ENCODE measurements at places on chromosomes 7 and 10.

DNA sequence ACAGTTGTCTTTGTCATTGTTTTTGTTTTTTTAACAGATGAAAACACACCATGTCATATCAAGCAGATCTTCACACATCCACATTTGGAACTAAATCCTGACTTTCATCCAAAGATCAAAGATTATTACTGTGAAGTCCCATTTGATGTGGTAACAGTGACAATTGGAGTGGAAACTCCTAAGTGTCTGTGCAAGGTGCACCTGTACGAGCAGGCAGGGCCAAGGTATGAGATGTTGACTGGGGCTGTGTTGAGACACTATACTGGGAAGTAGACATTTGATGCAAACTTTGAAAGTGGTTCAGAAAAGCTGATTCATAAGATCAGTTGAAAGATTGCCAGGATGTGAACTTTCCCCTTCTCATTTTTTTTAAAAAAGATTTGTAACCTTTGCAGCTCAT, 152.3 kb downstream of the CPED1 start:
- no peak for DNase-seq

- DNase-seq: peak; percentile 38
Observed at GRCh38 chr7:26398427-26398755, 106.7 kb downstream of the SNX10 start.

DNA sequence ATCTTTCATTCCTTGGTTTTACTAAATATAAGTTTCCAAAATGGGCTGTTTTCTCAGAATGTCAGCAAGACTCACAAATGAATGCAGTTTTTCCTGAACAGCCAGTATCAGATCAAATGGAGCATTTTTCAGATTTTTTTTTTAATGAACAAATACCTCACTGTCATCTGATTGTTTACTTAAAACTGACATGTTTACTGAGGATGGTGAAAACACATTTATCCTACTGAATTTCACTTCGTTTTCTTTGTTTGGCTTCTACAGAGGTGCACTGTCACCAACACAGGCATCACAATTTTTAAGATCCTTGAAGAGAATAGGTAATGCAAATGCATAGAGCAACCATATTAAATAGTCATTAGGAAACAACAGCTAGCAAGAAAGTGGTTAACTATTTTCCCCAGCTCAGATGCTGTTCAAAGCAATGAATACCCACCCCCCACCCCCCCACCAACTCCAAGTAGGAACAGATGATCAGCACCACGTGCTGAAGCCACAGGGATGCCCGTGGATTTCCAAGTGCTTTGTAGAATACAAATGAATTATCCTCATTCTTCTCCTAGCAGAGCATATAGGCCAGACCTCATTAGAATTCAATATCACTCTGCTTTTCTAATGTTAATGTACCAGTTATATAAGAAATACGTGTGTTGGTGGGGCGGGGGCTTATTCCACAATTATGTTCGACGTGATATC, 205.9 kb downstream of the SKAP2 start:
- DNase-seq: no peak

GRCh38 chr7:15906436-15906835, 220.0 kb upstream of the MEOX2 start:
- no peak for DNase-seq

DNA sequence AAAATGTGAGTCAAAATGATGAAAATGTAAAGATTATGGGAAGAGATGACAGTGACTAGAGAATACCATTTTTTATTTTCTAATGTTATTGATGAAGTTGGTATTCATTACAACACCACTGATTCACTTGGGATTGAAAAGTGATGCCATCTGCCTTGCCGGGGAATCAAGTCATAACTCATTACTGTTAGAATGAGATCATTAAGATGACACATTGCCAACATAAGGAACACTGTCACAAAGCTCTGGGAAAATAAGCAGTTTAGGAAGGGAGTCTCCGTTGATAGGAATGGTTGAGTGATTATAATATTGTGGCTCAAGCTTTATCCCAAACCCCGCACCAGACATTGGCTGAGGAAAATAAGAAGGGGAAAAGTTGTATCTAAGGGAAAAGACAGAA, 121.5 kb upstream of the PLPP4 start:
- no peak for DNase-seq

DNA sequence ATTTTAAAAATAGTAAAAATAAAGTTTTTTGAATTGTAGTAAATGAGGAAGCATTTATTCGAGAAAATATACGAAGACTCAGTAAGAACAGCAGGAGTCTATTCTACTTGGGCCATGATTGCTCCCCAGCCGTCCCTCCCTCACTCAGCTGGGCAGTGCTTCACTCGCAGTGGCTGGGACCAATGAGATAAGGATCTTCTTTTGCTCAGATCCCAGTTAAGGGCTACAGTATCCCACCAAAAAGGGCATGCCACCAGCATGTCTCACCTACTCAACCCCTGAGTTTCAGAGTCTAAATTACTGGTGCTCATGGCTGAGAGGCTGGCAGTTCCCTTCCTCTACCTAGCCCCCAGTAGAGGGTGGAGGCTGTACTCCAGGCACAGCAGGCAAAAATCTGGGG, 455.7 kb upstream of the PFKP start:
- no peak for DNase-seq

- DNase-seq: peak; percentile 49
Observed at GRCh38 chr7:2812114-2812487, 32.0 kb downstream of the GNA12 start.

GRCh38 chr10:20596911-20597310, 300.2 kb downstream of the NEBL start:
- peak; percentile 72 for DNase-seq

DNA sequence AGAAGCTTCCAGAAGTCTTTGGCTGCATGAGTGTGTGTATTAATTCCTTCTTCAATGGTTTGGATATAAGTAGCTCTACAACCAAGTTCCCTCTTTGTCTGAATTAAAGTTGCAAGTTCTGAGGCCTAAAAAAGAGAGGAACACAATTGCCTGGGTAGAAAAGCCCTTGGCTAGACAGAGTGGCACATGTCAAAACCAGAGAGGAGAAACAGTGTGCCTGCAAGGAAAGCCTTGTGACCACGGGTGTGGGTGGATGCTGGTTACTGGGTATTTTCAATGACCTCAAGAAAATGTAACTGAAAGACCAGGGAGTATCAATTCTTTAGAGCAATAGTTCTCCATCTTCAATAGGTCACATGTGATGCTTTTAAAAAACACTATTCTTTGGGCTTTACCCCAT, 148.3 kb downstream of the SVIL start:
- no peak for DNase-seq

DNA sequence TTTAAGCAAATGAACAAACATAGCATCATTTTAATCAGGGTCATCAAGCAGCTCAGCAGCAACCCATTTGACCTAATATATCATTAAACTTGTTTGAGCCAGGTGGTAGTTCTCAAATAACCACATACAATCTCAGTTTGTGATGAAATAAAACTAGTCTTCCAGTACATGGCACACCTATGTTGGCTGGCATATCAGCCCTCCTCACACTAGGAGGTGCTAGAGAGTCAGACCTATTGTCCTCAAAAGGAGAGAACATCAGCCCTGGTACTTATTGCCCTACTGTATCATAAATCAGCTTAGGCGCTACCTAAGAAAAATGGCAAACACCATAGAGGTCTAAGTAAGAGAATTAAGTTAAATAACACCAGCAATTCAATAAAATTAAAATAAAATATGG, 81.7 kb downstream of the CABCOCO1 start:
- DNase-seq: no peak

- no peak for DNase-seq
Observed at GRCh38 chr10:119355930-119356329, 148.6 kb downstream of the GRK5 start.

DNA sequence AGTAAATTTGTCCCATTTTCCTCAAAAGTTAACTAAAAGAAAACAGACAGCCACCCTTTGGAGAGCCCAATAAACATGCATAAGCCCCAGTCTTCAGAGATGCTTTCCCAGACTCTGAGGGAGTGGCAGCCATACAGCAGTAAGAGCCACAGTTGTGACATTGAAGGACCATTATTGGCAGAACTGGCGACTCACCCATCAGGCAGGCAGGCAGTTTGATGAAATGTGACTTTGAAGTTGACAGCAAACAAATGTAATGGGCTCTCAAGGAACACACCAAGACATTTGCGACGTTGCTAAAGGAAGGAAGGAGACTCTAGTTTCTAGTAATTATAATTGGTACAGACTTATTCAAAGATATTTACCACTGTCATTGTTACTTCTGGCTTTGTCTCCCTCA, 287.5 kb upstream of the PHYHIPL start:
- DNase-seq: no peak

DNA sequence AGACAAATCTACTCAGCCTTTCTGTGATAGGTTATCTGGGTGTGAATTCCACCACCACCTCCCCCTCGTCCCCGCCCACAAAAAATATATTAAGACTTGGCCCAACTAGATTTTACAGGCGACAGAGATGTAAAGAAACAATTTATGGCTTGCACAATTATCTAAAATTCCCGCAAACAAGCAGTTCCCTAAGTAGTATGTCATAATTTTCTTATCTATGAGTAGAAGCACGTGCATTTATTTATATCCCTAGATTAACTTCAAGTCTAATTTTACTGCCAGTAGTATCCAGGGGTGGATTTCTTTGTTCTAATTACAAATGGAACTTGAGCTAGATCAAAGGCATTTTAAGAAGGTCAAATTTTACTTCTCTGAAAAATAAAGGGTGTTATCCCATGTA, 1.7 kb downstream of the TSPAN12 start:
- no peak for DNase-seq

DNA sequence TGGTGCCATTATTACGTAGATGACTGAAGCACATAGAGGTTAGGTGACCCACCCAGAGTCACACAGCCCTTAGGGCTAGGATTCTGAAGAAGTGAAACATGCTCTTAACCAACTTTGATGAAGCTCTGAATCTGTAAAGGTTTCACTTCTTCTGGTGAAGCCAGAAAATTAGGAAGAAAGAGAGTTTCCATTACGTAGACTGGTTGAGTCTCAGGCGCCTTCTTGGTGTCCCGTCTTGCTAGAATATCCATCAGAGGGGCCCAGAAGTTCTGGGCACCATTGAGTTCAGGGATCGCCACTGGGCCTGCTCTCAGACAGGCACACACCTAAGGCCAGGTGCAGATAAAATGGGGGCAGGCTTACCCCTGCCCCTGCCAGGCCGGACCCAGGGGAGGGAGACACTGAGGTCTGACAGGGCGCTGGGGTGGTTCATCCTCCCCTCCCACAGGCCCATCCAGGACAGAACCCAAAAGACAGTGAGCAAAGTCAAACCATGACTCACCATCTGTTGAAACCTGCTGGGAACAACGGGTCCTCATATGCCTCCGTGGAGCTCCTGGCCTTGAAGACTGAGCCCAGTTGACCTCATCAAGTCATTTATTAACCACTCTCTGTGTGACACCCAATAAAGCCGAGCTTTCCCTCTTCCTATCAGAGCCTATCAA, 33.2 kb downstream of the DRGX start:
- no peak for DNase-seq

DNA sequence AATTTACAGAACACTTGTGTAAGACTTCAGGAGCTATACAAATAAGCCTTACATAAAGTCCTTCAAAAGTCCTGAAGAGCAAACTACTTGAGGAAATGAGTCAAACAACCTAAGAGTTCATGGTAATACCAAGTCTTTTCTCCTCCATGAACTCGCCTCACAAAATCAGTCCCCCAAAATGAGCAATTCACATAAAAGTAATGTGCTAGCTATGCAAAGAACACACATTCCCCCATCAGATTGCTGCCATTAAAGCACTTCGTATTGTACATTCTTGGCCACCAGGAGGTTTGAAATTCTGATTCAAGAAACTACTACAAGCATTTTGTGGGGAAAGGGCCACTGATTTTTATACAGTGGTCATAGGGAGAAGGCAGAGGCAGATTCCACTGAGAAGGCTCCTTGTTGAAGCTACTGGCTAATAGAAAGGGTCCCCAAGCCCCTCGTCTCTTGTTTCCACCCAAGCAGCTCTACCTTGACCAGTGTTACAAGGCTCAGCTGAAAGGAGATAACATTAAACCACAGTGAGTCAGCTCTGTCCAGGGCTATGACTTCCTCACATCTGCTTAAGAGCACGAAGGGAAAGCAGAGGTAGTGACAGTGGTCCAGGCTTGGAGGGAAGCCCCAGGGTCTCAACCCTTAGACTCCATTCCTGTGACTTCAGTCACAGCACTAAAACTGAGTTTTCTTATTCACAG, 115.2 kb upstream of the CDK1 start:
- DNase-seq: peak; percentile 62

DNA sequence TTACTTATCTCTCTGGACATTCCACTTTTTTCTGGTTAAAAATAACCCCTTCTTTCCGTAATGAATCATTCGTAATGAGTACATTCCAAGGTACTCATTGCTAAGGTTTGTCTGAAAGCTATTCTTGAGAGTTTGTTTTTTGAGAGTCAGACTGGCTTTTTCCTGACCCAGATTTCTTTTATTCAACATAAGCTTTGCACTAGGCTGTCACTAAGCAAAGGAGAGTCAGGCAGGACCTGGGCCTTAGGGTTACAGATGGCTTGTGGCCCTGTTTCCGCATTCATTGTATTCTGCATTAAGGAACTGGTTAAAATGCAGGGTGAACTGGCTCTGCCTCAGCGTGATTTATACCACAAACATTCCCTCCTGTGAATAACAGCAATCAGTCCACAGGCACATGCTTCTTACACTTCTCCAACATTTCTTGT, 84.1 kb downstream of the POM121L12 start:
- no peak for DNase-seq

- peak; percentile 28 for DNase-seq
Observed at GRCh38 chr7:99788554-99788953, 4.6 kb upstream of the CYP3A4 start.

GRCh38 chr7:20019757-20020432, 197.3 kb downstream of the MACC1 start:
- DNase-seq: no peak

- no peak for DNase-seq
Observed at GRCh38 chr10:115659616-115660015, 566.5 kb downstream of the ATRNL1 start.

DNA sequence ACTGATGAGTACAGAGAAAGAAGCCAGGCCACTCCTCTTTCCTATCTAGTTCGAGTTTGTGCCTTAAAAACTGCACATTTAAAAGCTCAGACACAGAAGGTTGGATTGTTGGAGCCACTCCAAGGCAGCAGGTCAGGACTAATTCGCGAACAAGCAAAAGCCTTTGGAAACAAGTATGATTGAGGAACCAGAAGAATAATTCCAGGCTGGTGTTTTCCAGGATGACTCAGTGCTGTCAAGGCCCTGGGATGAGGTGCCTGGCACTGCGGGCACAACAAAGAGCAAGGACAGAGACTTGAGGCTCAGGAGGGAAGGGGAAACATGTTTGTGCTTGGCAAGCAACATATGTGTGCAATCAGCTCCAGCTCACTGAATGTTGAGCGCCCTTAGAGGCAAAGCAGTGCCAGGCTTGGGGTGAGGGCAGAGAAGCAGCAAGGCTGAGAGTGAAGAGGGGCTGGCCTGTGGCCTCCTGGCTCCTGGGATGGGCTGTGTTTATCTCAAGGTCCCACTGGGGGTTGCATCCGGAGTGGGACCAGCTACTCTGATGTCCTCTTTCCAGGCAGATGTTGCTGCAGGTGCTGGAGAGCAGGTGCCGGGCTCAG, 44.1 kb downstream of the VSTM4 start:
- DNase-seq: no peak

DNA sequence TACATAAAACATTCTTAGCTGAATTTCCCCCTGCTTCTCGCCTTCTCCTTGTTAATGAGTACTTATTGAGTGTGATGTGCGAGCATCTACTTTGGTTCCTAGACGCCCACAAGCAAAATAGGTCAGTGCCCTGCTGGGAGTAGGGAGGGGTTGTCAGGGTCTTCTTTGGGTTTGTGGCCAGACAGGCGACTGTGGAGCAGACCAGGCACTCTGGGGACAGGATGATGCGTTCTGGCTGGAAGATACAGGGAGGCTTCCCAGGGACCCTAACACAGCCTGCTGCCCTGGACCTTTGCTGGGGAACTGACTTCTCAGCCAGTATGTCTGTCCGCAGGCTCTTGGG, 227.2 kb downstream of the CUX1 start:
- no peak for DNase-seq

GRCh38 chr7:3318874-3319273, 17.8 kb downstream of the SDK1 start:
- DNase-seq: no peak

All from fibroblast of skin of right biceps (primary cell).